Endothelial cell of coronary artery (primary cell): ENCODE measurements at places on chromosomes 5 and 9. TPM values are rescaled to one million over a fixed set of nuclear protein-coding genes. Genes with fewer than 3 reads are reported as not detected.

PLAC8L1 gene
- total RNA-seq, result 0.18 and 0.38 TPM in 2 replicates

NR5A1 gene
- not detected in 2 replicates for total RNA-seq

F12 gene
- 0.56 and 0.99 TPM in 2 replicates for total RNA-seq

CDC26 gene
- total RNA-seq, result 45.0 and 53.3 TPM in 2 replicates

PTGES gene
- total RNA-seq, result 0.09 and 0.28 TPM in 2 replicates

SHISAL2B gene
- total RNA-seq, result not detected in 2 replicates
